ENCODE measurements at places on chromosomes 16 and 17.

- no peak for DNase-seq
Observed at GRCh38 chr17:73278465-73279453, 17.1 kb upstream of the CPSF4L start.

GRCh38 chr17:46025510-46026165 lies 26.6 kb downstream of the STH start:
- DNase-seq = no peak

- DNase-seq = peak; percentile 49
Observed at GRCh38 chr17:55168958-55169687, 95.6 kb upstream of the HLF start.

DNA sequence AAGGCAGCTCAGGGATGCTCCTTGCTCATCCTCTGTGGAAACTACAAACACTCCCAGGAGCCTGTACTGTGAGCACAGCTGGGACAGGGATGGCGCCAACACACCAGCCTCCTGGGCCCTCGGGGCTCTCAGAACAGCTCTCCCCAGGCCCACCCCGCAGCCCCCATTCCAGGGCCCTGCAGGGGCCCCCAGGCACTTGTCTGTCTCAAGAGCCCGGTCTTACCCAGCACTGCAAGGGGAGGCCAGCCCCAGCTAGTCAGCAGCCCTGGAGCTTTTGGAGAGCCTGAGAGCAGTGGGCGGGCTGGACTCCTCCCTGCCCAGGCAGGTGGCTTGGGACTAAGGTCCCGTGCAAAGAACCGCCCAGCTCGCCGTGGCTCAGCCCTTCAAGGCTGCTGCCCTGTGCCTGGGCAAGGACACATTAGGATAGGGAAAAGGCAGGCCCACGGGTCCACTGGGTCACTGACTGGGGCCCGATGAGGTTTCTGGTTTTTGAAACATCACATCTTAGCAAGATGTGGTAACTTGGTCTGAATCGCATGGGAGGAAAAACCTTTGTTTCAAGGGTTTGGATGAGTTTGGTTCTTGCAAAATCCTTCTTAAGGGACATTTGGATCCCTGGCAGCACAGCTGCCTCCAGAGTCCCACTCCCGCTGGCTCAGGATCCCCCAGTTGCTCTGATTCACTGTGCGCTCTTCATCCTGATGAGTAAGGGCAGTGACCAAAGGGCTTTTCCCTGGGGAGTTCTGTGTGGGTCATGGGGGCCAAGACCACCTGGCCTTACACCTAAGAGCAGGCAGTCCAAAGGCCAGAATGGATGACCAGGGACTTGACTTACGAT lies 2.8 kb downstream of the DNASE1L2 start:
- DNase-seq = no peak

- DNase-seq = no peak
Observed at GRCh38 chr17:39264119-39264518, 38.4 kb upstream of the STAC2 start.

DNA sequence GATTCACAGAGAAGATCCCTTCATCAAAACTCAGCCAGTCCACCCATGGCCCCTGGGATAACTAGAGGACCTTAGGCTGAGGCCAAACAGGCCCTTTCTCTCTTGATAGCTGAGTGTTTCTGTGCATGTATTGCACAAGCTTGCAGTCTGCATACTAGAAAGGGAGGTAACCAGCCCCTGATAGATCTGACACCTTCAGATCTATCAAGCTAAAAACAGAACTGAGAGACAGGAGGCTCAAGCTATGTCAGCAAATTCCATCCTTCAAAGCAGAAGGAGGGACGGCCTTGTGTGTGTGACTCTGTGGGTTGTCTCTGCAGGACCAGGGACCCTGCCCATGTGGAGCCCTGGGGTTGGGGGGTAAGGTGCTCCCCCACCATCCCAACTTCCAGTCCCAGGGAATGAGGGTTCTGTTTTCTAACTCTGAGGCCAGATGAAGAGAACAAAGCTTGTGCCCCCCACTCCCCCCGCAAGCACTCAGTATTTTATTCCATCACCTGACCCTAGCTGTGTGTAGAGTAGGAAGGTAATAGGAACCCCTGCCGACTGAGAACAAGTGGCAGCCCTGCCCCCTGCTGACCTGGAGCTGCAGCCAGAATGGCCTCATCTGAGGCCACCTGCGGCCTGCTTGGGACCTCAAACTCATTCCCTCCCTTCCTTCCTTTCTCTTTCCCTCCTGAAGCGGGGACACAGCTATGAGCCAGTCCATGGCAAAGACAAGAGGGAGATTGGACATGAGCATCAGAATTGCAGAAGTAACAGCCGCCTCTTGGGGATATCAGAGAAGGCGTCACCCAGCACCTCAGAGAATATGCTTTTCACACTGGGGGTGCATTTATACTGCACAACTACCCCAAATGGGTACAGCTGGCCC lies 63.8 kb downstream of the SMPD3 start:
- DNase-seq = no peak

GRCh38 chr17:50106393-50107131 lies 11.4 kb downstream of the PDK2 start:
- DNase-seq = no peak

DNA sequence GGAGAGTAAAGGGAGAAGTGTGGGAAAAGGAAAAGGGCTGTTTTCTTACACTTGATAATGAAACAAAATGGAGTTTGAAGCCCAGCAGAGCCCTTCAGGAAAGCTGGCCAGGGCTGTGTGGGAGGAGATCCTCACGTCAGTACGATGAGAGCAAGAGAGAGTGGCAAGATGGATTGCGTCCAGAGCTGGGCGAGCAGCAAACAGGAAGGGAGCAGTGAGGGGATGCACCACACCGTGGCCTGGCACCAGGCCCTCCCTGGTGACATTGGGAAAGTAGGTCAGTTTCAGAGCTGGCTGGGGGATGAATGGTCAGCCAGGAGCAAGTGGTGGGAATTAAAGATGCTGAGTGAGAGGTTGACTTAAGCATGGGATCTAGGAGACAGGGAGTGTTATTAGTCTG lies 273.6 kb downstream of the GRIN2A start:
- no peak for DNase-seq

GRCh38 chr17:56319531-56319930 lies 166.3 kb downstream of the ANKFN1 start:
- DNase-seq = peak; percentile 12

DNA sequence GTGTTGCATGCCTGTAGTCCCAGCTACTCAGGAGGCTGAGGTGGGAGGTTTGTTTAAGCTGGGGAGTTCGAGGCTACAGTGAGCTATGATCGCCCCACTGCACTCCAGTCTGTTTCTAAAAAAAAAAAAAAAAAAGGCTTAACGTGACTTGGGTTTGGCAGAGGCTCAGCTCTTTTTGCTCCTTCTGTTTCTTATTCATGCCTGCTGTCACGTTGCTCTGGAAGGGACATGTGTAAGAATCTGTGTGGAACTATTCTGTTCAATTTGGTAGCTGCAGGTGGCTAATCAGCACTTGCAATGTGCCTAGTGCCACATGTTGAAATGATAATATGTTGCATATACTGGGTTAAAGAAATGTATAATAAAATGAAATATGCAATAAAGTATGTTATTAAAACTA lies 20.9 kb upstream of the SYT17 start:
- no peak for DNase-seq

DNA sequence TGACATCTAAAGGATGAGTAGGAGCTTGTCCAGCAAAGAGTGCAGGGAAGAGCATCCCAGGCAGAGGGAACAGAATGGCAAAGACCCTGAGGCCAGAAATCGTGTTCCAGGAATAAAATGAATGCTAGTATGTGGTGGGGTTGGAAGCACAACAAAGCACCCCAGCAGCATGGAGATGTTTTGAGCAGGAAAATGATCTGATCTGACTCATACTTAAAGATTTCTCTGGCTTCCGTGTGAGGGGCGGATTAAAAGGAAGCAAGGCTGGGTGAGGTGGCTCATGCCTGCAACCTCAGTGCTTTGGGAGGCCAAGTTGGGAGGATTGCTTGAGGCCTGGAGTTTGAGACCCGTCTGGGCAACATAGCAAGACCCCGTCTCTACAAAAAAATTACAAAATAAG lies 2.3 kb downstream of the SLC5A11 start:
- DNase-seq = no peak

DNA sequence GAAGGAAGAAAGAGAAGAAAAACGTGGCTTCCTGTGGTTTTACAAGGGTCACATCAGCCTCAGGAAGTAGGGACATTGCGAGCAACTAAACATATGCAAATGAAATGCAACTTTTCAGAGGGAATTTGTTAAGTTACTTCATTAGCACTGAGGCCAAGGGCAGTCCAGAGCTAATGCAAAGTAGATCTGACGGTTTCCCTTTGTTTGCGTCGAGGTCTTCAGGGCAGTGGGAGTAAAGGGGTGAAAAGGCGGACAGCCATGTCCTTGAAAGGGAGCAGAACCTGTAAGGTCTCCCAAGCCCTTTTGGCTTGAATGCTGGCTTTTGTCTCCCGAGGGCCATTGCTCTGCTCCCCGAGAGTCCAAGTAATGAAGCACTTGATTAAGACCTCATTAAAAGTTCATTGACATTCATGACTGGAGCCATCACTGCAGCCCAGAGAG lies 85.0 kb downstream of the PMP22 start:
- no peak for DNase-seq

DNA sequence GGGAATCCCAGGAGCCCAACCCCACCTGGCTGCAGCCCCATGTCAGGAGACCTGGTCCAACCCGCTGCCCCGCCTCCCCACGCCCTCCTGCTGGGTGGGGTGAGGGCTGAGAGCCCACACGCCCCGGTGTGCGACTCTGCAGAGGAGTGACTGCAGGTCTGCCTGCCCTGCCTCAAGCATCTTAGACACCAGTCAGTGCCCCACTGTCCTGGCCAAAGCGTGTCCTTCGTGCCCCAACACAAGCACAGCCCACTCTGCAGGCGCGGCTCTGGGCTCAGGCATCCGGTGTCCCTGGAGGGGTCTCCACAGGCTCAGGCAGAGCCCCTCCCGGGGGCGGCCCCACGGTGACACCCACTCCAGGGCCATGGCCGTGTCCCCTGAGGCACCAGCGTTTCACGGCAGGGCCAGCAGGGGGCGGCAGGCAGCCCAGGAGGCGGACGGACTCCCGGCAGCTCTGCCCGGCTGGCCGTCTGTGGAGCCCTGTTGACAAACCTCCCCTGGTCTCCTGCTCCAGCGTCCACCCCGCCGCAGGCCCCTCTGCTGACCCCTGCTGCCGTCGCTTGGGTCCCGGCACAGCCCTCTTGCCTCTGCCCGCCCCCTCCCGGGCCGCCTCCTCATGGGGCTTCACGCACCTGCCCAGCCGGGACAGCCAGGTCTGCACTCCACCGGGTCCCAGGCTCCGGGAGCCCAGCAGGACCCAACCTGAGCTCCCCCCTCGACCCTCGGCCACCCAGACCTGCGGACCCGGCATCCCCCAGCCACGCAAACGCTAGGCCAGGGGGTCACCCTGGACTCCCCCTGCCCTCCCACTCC lies 8.6 kb upstream of the UBE2I start:
- peak; percentile 86 for DNase-seq

- peak; percentile 71 for DNase-seq
Observed at GRCh38 chr17:79803997-79804855, 7.3 kb upstream of the CBX8 start.

DNA sequence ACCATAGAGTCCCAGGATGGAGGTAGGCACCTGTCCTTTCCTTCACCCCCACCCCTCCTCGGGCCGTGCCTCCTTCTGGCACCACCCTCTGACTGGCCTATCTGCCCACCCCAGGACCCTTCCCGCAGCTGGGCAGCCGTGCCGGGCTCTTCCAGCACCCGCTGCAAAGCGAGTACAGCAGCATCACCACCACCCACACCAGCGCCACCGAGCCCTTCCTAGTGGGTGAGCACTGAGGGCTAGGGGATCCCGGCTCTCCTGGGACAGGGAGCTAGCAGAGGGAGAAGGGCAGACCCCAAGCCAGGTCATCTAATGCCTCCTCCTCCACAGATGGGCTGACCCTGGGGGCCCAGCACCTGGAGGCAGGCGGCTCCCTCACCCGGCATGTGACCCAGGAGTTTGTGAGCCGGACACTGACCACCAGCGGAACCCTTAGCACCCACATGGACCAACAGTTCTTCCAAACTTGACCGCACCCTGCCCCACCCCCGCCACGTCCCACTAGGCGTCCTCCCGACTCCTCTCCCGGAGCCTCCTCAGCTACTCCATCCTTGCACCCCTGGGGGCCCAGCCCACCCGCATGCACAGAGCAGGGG lies 7.8 kb downstream of the GALK1 start:
- no peak for DNase-seq

GRCh38 chr17:64709481-64709880 lies 47.4 kb upstream of the SMURF2 start:
- DNase-seq = no peak

- no peak for DNase-seq
Observed at GRCh38 chr17:77670173-77670572, 288.3 kb upstream of the TNRC6C start.

- no peak for DNase-seq
Observed at GRCh38 chr16:55264949-55265348, 59.1 kb upstream of the IRX6 start.

GRCh38 chr16:11412175-11412904 lies 67.1 kb downstream of the RMI2 start:
- DNase-seq = no peak

DNA sequence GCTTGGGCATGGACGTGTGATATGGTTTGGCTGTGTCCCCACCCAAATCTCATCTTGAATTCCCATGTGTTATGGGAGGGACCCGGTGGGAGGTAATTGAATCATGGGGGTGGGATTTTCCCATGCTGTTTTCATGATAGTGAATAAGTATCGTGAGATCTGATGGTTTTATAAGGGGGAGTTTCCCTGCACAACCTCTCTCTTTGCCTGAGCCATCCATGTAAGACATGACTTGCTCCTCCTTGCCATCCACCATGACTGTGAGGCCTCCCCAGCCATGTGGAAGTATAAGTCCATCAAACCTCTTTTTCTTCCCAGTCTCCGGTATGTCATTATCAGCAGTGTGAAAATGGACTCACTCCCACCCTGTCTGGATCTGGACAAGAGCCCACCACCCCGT lies 393.4 kb downstream of the SEC14L1 start:
- no peak for DNase-seq

- no peak for DNase-seq
Observed at GRCh38 chr16:66044556-66044955, 321.9 kb upstream of the CDH5 start.

GRCh38 chr16:73389085-73389484 lies 341.2 kb upstream of the ZFHX3 start:
- no peak for DNase-seq

GRCh38 chr16:10181196-10182162 lies 749 bp downstream of the GRIN2A start:
- DNase-seq = peak; percentile 72

DNA sequence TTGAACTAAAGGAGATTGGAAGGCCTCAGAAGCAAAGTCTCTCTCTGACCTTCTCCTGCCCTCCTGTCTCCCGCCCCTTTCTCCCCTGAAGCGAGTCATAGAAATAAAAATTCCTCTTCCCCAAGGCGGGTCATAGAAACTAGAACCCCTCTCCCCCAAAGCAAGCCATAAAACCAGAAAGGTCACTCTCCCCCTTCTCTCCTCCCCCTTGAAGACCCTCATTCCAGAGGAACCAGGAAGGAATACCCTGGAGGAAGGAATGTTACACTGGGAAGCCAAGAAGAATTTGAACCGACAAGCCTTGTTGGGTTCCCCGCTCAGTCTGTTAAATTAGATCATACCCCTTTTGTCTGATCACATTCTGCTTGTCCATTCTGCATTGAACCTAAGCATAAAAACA lies 2.7 kb upstream of the GJC1 start:
- DNase-seq = no peak

- DNase-seq = no peak
Observed at GRCh38 chr17:49596613-49597244, 21.1 kb downstream of the NXPH3 start.
